ENCODE measurements at places on chromosomes 4 and X.

DNA sequence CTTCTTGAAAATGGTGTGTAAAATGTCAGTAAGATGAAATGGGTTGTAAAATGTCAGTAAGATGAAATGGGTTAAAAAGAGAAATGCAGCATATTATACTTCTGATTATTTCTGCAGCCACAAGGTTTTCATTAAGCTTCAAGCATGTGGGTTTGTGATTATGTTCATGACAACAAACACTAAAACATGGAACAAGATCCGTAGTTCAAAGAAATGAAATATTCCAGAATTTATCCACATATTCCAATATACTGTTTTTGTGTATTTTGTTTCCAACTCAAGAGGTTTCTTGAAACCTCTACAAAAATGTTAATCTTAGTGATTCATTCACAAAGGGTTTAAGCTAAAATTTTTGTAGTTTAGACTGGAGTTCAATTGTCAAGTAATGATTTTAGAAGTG is 84.0 kb downstream of the ADAMTS3 start:
- no peak for DNase-seq

DNA sequence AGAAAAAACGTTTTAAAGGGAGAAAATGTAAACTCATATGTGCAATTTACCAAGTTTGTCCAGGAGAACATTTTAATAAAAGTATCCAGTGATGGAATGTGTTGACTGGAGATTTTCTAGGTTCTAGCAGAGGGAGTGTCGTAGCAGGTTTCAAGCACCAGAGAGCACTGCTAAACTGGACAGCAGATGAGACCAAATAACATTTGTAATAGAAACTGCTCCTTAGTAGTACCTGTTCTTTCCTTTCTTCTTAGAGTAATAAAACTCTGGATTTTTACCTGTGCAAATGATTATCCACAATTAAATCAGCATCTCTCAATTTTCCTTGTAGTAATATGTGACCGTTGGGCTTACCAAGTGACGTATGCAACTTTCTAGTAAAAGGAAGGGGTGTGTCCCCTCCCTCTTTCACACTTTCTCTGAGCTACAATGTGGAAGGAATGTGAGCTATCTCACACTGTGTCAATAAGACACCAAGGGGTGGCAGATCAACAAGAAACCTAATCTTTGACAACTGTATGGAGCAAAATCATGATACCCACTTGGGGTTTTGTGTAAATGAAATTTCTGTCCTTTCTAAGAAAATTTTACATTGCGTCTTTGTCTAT is 9.5 kb downstream of the HPGDS start:
- DNase-seq, result no peak

GRCh38 chr4:68272380-68272779 is 26.9 kb upstream of the TMPRSS11B start:
- no peak for DNase-seq

DNA sequence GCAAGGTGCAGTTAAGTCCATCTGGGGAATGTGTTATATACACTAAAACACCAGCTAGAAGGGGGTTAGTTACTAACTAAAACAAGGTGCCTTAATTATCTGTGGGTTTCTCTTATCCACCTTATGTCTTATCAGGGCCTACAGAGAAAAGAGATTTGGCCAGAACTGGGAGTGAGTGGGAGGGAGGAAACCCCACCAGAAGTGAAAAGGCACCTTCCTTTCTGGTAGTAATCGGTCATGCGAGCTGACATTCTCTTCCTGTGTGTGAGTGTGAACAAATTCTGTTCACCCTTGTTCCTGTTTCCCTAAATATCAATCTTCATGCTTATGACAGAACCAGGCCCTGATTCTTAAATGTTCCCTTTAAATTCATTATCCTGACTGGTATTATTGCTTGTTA is 43.5 kb downstream of the SRPX2 start:
- DNase-seq, result no peak

GRCh38 chr4:188110036-188110435 is 633 bp upstream of the TRIML2 start:
- no peak for DNase-seq

- DNase-seq, result no peak
Observed at GRCh38 chrX:9327747-9328145, 137.1 kb upstream of the TBL1X start.

- DNase-seq, result no peak
Observed at GRCh38 chr4:188573104-188573503, 433.9 kb downstream of the TRIML1 start.

GRCh38 chrX:24113181-24113580 is 36.3 kb upstream of the ZFX start:
- DNase-seq, result no peak

GRCh38 chr4:89469516-89469915 is 161.9 kb upstream of the GPRIN3 start:
- no peak for DNase-seq

- no peak for DNase-seq
Observed at GRCh38 chr4:154208424-154208823, 283.2 kb downstream of the DCHS2 start.

DNA sequence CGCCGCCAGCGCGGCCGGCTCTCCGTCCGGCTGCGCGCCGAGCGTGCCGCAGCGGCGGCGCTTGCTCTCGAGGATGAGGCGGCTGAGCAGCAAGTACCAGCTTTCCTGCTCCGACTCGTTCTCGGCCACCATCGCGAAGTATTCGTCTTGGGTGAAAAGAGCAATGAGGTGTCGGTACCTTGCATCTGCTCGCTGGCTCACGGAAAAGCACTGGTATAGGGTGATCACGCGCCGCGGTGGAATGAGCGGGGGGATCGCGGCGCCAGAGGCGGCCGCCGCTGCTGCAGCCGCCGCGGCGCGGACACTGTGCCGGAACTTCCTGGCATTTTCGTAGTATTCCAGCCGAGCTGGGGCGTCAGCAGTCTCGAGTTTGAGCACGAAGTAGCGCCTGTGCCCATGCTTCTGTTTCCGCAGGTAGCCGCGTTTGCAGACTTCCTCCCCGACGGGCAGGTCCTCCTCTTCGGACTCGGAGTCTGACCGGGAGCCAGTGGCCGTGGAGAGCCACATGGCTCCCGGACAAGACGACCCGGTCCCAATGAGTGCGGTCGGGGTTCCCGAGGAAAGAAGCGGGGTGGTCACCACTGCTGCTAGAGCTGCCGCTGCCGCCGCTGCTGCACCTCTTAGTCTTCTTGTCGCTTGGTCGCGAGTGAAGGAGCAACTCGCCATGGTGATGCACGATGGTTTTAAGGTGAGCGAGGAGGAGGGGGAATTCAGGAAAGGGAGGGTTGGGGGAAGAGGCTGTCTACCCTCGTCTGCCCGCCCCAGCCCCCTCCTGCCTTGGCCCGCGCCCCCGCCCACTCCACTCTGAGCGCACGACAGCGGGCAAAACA is 469 bp downstream of the IRS4 start:
- DNase-seq, result no peak

- no peak for DNase-seq
Observed at GRCh38 chr4:14178421-14178820, 550.9 kb upstream of the BOD1L1 start.

GRCh38 chr4:1416948-1417260 is 10.7 kb upstream of the NKX1-1 start:
- DNase-seq, result peak; percentile 53

DNA sequence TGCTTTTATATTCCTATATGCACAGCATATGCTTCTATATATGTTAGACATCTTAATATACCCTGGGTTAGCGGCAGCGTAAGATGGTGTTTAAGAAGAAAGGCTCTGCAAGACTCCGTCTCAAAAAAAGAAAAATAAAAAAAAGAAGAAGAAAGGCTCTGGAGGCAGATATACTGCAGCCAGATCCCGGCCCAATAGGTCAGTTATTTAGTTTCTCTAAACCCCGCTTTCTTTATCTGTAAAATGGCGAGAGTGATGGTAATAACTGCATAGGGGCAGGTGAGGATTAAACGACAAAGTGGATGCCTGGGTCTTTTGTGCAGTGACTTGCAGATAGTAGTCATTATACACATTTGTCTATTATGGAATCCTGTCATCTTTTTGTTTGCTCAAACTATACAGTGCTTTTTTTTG is 115.2 kb downstream of the NAA11 start:
- no peak for DNase-seq

DNA sequence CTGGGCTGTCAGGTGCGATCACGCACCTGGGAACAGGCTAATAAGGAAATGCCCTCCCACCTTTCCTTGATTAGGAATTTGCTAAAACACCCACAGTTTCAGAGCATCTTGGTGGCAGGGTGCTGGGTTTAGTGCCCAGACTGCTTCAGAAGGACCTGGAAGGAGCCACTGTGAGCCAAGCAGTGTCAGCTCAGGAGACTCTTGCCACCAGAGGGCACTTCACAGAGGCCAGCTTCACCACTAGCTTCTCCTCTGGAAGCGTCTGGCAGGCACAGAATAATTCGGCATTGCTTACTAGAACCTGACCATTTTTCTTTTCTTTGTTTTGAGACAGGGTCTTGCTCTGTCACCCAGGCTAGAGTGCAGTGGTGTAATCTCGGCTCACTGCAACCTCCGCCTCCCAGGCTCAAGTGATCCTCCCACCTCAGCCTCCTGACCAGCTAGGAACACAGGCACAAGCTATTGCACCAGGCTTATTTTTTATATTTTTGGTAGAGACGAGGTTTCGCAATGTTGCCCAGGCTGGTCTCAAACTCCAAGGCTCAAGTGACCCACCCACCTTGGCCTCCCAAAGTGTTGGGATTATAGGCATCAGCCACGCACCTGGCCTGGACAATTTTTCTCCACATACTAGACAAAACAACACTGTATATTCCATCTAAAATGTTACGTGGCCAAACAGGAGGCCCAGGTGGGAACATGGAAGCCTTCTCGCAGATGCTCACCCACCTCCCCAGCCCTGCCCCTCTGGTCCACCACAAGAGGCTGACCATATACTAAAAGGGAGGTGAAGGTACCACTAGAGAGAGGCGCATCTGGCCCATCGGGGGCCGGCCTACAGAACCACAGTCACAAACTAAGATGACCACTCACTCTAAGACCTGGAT is 14.1 kb downstream of the NOP14 start:
- no peak for DNase-seq

DNA sequence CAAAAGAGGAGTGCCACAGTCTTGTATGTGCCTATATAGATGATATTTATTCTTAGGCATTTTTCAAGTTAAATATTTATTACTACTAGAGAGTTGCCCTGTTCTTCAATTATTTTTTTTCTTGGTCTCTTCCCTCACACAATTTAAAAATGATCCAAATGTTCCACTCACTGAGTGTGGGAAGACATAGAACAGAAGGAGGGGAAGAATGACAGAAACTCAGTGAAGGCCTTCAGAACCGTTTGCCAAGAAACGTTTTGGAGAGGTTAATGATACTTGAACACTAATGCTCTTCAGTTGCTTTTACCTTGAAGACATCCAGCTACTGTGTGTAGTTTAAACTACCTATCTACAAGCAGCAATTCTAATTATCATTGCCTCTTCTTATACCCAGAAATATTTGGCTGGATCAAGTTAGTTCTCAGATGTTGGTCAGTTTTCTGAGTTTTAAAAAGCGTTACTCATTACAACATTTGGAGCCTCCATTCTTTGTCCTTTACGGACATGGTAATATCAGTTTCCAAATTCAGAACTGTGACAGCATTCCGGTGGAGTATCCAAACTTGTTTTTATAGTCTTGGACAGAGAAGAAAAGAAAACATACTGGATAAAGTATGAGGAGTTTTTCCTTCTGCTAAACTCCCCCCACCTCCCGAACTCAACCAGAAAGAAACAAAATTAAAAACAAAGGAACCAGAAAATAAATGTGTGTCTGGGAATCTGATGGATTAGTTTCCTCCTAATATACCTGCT is 389.7 kb downstream of the SPRY1 start:
- DNase-seq, result no peak

DNA sequence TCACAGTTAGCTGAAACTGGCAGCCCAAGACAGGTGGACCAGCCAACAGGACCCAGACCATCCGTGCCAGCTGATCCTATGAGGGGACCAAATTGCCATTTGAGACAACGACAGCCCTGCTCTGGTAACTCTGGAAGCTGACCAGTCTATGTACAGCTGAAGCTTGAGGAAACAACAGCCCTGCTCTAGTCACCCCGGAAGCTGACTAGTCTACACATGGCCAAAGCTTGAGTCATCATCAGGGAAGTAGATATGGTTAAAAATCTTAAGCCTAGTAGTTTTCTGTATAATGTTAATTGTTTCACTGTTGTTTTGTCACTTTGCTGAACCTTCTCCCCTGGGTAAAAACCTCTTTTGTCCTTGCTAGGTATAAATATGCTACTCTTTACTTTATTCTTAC is 905.4 kb upstream of the NDST4 start:
- DNase-seq, result no peak

- no peak for DNase-seq
Observed at GRCh38 chr4:180436361-180436760, 1806.8 kb upstream of the TENM3 start.

GRCh38 chrX:67545036-67545821 is 1.4 kb downstream of the AR start:
- peak; percentile 78 for DNase-seq

All from cardiac septum (tissue), 1 donor.